ENCODE measurements at places on chromosomes 6 and 20.
A peak's percentile ranks its signal among the peaks of the same experiment; 100 is the strongest.

DNA sequence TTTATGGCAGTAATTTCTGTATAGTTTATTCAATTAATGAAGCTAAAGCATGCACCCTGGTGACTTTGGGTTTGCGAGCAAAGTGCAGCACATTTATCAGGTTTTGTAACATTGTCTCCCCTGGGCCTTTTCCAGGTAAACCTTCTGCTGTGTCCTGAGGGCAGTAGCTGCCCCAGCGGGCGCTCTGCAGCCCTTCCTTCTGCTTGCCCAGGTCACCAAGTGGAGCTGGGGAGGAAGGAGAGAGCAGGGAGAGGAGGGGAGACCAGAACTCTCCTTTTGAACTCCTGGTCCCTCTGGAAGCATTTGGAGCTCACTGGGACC is 145.6 kb downstream of the DLL1 start:
- DNase-seq, result no peak

DNA sequence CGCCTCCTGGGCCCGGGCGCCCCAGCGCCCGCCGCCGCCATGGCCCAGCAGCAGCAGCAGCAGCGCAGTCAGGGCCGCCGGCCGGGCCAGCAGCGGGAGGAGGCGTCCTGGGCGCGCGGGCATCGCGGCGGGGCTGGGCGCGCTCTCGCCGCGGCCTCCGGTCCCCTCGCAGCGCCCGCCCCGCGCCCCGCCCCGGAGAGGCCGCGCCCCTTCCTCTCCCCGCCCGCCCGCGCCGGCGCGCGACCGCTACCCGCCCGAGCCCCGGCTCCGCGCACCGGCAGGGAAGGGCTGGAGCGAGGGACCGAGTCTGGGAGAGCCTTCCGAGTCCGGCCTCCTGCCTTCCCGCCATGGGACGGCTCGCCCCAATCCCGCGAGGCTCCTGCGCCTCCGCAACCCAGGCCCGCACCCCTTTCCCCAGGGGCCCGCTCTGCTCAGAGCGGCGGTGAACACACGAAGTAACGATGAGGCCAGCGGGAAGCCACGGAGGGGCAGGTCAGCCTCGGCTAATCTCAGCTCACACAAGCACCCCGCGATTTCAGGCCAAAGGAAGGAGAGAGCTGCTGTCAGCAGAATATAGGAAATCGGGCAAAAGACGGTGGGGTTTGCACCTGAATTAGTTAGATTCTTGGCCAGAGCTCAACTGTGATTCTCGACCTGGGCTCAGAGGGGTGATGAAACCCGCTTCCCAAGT is at the start of gene TXNDC5:
TXNDC5 (minus strand) TSS at position 135 of the 691 bp plus-strand sequence; CDS start at position 123, 12 bp downstream.
- DNase-seq, result peak; percentile 24

GRCh38 chr20:36106606-36107005 is 47.9 kb upstream of the EPB41L1 start:
- no peak for DNase-seq

GRCh38 chr6:25927756-25928216 is 2.7 kb downstream of the SLC17A2 start:
- no peak for DNase-seq

DNA sequence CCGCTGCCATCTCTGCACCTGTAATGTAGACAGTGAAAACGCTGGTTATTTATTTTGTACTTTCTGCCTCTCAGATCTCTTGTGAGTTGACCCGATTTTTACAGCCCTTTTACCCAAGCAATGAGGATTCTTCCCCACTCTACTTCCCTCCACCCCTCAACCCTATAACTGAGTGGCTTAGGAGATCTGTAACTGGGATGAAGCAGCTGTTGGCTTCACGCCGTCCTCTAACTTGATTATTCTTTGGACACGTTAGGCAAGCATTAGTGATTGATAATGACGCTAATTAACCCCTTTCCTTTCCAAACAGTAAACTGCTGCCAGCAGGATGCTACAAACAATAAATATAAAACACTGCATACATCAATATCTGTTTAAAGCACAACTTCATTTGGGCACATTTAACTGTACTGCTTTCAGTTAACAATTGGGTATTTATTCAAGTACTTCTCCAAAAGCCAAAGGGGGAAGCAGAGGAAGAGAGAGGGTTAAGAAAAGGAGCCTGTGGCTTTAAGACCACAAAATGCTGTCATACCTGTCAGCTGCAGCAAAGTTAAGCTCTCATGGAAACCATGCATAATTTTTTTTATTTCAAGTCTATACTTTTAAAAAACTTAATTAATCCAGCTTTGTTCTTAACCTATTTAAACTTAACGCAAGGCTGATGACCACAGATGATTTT is 21.2 kb downstream of the TFAP2A start:
- no peak for DNase-seq

DNA sequence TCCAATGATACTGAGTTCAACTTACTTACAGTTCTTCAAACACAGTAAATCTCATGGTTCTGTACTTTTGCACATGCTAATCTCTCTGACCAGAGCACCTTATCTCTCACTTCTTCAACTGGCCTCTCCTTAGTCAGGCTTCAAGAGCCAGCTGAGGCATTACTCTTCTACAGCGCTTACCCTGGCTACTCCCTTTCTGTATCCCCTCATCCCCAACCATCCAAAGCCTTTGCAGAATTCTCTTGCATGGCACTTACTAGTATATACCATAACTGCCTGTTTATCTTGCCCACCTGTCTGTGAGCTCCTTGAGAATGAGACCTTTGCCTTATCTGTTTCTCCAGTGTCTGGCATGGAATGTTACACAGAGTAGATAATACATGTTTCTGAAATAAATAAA is 49.2 kb downstream of the SESN1 start:
- no peak for DNase-seq

- DNase-seq, result no peak
Measured at GRCh38 chr6:155126727-155127439, 131.8 kb downstream of the TIAM2 start.

GRCh38 chr6:158591134-158591809 is 31.4 kb downstream of the TMEM181 start:
- DNase-seq, result no peak

DNA sequence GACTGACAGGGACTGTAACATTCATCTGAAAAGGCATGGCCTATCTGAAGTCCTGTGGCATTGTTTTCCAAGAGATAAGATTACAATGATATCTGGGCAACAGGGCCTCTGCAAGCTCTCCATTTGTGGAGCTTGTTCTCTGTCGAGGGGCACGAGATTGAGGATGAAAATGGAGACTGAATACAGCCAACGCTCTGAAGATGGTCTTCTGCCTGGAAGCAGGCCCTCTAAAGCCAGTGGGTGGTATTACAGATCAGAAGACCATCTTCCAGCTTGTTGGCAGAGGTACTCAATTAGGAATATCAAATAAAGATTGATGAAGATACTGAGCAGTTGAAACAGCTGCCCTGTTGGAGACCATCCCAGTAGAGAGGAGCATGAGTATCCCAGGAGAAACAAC is 288.2 kb downstream of the CENPW start:
- no peak for DNase-seq

DNA sequence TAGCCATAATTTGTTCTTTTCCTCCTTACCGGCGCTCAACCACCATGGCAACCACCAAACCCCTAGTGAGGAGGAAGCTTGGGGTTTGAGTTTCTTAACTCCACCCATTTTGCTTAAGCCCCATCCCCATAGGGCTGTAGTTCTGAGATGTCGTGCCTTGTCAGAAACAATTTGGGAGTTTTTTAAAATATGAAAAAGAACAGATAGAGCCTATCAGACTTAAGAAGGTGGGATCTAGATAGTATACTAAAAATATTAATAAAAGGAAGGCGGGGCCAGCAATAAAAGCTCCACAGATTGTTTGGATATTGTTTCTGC is 5.6 kb downstream of the BRD2 start:
- peak; percentile 46 for DNase-seq

DNA sequence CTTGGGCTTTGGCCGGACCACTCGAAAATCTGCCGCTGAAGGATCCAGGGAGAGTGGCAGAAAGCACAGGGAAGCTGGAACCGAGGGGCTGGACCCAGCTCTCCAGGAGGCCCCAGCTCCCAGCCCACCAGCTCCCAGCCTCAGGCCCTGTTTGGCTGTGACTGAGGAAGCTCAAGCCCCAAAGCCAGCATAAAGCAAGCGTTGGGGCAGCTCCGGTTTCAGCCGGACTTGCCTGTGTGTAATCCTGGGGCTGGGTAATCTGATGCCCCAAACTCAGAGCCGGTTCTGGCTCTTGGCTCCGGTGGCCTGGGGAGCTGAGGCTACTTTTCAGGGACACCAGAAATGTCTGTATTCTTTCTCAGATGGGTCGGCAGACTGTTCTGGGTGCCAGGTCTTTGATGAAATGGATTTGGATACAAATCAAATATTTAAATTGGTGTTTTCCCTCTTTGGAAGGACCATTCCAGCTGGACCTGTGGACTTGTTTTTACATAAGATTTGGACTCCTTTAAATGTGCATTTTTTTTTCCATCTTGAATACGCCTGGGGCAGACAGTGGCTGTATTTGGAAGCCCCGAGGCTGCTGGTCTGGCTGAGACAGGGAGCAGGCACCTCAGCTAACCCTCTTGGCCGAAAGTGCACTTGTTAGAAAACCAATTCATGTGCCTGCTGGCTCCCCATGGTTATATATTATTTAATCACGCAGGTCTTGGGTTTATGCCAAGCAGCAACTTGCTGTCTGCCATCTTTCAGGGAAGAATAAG is 29.7 kb downstream of the RPP40 start:
- DNase-seq, result no peak
